Fibroblast of skin of right quadriceps (primary cell): ENCODE measurements at places on chromosomes 1 and 21.

DNA sequence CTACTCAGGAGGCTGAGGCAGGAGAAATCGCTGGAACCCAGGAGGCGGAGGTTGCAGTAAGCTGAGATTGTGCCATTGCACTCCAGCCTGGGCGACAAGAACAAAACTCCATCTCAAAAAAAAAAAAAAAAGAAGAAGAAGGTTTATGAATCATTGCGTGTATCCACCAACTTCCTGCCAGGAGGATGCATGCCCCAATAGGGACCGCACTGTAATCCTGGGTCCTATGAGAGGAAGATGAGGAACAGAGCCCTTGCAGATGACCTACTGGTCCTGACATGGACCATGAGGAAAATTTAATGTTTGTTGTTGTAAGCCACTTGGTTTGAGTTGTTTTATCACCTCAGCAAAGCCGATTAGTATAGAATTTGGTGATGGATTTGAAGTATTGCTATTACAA, 56.7 kb downstream of the PTGS2 start:
- no peak for DNase-seq

GRCh38 chr1:15431571-15431948, 6.7 kb upstream of the CTRC start:
- DNase-seq = no peak

DNA sequence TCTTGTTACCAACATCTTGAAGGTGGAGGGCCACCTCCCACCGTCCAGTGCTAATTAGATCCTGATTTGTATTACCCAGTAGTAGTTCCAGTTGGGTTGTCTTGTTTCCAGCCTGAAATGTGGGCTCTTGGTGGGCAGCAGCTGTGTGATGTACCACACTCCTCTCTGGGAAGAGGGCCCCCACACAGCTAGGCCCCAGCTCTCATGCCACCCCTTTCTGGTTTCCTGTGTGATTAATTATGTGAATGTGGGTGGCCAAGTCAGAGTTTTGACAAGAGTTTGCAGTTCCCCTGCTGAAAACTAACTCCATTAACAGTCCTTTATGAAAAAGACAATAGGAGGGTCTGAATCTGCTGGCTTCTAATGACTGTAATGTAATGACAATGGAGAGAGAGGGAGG, 3.8 kb downstream of the HMGB4 start:
- no peak for DNase-seq

GRCh38 chr1:3604468-3604974, 6.8 kb downstream of the MEGF6 start:
- no peak for DNase-seq

- no peak for DNase-seq
Measured at GRCh38 chr1:39970274-39970673, 15.3 kb downstream of the MFSD2A start.

DNA sequence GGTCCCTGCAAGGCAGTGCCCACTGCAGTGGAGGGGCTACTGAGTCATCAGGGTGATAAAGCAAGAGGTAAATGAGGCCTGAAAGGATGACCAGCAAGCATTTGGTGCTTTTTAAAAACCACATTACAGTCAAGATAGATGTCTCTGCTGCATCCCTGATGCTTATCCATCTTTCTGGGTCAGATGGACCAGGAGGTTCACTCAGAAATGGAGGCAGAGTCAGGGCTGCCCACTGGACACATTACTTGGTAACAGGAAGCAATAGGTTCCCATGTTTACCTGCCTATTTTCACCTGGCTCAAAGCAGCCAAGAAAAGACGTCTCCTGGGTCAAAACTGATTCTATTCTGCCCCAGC, 3.6 kb downstream of the SPATA46 start:
- DNase-seq = no peak

DNA sequence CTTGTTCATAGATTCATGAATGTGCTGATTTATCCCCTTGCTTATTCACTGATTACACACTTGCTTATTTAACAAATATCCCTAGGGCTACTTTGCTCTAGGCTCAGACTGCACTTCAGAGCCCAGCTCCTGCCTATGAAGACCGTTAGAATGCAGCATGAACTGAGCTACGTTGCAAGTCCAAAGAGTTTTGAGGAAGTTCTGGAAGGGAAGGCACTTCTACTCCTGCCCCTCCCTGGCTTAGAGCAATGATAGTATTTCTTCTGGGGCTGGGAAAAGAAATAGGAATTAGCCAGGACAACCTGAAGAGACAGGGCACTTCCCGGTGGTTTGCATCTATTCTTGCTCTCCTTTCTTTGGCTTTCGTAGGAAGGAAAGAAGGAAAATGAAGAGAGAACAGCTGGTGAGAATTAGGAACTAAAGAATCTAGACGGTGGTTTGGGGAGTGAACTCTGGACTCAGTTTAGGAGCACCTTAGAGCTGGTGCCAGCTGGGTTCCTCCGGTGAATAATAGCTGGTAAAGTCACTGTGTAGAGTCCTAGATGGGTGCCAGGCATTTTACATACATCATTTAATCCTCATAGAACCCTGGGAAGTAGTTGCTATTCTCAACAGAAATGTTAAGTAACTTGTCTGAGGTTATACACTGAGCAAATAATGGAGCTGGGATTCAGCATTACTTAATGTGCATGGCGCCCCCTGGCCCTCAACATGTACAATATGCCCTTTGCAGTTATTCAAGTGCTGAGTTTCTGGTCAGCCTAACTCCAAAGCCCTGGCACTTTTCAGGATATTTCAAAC, 65.9 kb downstream of the NDUFS5 start:
- DNase-seq = peak; percentile 73

GRCh38 chr1:72253132-72253531, 29.2 kb downstream of the NEGR1 start:
- DNase-seq = no peak

DNA sequence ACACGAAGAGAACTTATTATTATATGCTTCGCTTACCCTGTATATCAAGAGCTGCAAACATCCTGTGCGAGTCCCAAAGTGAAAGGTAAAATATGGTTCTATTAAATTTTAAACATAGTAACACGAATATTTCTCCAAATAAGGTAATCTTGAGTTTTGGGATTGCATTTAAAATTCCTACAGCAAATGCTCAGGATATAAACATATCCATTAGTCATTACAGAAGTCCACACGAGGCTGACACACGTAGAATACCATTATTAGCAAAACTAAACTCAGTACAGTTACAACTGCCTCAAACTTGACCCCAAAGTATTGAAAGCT, 282 bp upstream of the LYPLAL1 start:
- no peak for DNase-seq

DNA sequence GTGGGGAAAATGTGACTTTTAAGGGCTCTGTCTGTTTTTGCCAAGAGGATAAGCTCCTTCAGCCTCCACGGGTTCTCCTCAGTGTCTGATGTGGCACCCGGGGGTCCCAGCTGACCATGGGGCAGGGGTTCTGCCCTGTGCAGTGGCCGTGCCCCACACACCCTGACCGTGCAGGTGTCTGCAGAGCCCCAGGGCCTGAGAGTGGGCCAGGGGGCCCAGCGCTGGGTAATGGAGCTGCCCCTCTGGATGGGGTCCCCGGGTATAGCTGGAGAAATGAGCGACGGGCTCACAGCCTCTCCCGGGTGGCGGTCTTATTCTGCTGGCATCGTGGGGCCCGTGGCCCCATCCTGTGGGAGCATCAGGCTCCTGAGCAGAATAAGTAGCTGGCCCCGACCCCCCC, 2.9 kb upstream of the PFKL start:
- DNase-seq = no peak

DNA sequence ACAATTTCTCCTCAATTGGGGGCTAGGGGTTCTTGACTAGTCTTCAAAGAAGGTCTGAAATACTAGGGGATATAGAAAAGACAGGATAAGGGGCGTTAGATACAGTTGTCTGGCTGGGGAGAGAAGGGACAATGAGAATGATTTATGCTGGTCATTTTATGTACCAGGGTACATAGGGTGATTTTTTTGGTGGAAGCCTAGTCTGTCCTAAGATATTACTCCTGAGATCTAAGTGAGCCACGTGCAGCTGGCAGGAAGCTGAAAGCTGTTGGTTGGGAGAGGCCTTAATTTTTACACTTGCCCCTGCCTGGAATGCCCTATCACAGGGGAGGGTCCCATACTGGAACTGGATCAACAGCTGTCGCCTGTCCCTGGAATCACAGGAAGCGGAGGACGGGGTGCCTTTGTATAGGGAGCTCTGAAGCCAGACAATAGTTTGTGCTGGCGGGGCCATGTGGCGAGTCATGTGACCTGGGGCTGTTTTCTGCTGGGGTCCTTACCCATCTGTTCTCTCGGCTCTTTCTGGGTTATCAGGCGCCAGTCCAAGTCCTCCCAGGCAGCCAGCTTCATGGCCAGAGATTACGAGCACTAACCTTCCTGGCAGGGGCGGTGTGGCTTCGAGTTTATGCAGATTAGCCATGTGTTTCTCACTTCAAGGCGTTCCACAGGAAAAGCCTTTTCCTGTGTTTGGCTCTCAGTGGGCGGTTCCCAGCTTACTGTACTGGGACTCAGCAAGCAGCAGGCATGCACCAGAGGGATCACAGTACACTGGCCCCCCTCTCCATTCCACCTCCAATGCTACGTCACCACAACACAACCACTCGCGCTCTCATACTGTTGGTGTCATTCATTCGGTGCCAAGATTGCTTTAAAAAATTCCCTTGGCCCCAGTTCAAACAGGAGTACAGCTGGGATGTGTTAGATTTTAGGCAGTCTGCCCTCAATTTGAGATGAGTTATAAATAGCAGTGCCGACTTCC, 27.5 kb downstream of the ARID1A start:
- DNase-seq = peak; percentile 99

- DNase-seq = no peak
Measured at GRCh38 chr1:10161541-10162290, 48.7 kb upstream of the KIF1B start.

DNA sequence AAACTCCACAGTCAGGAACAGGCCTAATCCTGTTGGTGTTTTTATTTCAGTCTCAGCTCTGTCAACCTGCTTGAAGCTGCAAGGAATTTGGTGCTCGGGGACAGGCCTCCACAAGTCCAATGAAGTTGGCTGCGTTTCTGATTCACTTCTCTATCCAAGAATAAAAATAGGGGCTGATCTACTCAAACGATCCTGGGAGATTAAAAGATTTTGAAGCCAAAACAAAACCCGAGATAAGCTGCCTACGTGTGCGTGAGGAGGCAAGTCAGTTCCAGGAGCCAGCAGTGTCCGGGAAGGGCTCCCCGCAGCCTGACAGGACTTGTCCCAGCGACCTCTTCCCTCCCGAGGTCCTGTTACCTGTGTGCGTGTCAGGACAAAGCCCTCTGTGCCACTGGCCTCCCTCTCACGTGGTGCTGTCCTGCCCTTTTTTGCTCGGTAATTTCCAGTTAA, 98.0 kb downstream of the ETS2 start:
- DNase-seq = no peak

GRCh38 chr1:181159451-181160140, 71.1 kb downstream of the IER5 start:
- no peak for DNase-seq

DNA sequence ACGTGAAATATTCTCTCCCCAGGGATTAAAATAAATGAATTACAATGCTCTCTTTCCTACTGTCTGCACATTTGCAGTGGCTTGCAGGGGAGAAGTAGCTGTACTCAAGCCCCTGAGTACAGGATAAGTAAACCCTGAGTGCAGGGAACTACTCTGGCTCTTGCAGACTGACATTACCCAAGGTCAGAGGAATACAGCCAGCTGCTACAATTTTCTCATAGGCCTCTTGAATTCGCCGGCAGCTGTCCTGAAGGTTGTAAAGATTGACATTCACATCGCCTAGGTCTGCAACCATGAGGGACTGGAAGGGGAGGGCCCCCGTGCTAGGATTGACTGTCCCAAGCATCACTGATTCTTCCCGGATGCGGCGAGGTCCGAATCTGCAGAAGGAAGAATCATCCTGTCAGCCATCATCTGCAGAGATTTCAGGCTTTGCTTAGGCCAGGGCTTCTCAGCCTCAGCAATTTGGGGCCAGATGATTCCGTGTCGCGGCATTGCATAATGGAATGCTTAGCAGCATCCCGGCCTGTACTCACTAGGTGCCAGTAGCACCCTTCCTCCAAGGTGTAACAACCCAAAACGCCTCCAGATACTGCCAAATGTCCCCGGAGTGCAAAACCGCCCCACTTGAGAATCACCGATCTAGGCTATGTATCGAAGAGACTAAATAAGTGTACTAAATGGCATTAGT, 1.7 kb downstream of the AGMAT start:
- no peak for DNase-seq

GRCh38 chr1:145999321-146000024, 3.1 kb upstream of the TXNIP start:
- DNase-seq = no peak

DNA sequence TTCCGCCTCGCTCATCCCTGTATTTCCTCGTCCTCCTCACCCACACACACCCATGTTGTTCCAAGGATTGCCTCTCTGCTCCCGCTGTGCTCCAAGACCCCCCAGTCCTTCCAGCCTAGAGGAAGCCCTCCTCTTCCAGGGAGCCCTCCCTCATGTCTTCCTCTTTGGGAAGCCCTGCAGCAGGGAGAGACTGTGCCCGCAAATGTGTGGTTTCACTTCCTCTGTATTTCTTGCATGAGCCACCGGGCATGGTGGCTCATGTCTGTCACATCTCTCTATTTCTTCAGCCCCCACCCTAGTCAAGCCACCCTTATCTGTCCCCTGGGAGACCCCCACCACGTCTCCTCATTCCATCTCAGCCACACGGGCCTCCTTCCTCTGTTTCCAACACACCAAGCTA, 57.5 kb upstream of the PAX7 start:
- no peak for DNase-seq

- DNase-seq = no peak
Measured at GRCh38 chr1:163440090-163440489, 118.3 kb downstream of the NUF2 start.

DNA sequence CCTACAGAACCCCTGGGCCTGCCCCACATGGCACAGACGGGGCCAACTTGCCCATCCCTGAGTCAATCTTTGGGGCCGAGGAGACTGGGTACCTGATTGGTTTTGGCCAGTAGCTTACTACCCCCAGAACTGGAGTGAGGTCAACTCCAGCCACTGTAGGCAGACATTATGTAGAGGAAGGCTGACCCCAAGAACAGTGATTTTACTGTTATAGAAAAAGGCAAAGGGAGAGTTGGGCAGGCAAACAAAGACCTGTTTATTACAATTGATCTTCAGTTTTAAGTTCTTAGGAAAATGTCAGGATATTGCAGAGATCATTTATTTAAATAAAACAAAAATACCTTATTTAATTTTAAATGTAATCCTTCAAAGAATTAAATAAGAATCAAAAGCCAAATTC, 653.8 kb downstream of the NPHP4 start:
- DNase-seq = no peak
